Left cardiac atrium (tissue), 4 donors: ENCODE measurements at places on chromosomes 16 and 17. TPM values are rescaled to one million over a fixed set of nuclear protein-coding genes. Genes with fewer than 3 reads are reported as not detected.

WNT3 gene
- 1.1 TPM for total RNA-seq

NPIPB13 gene
- total RNA-seq: 3.4 TPM

CPNE7 gene
- total RNA-seq: not detected

CDR2L gene
- 15.2 TPM for total RNA-seq

ABCC12 gene
- not detected for total RNA-seq

PIMREG gene
- total RNA-seq: not detected

ADAM11 gene
- 19.5 TPM for total RNA-seq

TEX19 gene
- not detected for total RNA-seq

KRT24 gene
- not detected for total RNA-seq

NPW gene
- total RNA-seq: 0.84 TPM

GPR142 gene
- total RNA-seq: 0.15 TPM
